AG04449 (cell line): ENCODE measurements at places on chromosomes 12 and 14.

GRCh38 chr12:24366514-24366913 is 417.0 kb upstream of the SOX5 start:
- DNase-seq: no peak

DNA sequence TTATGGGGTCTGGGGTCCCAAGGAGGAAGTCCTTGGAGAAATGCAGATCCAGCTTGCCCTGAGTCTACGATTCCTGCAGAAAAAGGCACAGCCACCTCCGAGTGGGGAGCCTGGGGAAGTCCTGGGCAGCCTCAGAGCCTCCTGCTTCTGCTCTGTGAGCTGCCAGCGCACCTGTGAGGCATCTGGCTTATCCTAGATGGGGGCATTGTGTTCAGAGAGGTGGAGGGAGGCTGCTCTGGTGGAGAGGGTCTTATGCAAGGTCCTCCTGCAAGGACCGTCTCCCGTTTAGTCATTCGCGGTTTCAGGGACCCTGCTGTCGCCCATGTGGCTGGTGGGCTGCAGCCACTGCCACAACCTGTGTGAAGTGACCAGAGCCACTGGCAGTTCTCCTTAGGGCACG is 53.0 kb upstream of the PRMT8 start:
- no peak for DNase-seq

DNA sequence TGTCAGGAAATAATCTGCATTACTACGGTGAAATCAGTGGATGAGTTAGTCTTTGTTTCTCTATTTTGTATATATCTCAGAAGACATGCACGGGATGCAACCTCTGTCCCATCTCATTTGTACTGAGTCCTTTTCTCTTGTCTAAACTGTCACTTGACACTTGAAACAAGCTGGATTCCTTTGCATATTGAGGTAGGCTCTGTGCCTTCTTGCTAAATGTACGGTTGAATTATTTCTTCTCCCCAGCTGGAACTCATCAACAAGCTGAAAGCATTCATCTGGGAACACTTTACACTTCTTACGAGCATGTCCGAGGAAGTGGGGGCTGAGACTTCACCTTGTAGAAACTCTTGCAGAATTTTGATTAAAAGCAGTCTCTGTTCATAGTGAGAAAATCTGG is 119.5 kb downstream of the VEZT start:
- DNase-seq: no peak

- no peak for DNase-seq
These were observed 31.4 kb downstream of the ETNK1 start for GRCh38 chr12:22656376-22656775.

DNA sequence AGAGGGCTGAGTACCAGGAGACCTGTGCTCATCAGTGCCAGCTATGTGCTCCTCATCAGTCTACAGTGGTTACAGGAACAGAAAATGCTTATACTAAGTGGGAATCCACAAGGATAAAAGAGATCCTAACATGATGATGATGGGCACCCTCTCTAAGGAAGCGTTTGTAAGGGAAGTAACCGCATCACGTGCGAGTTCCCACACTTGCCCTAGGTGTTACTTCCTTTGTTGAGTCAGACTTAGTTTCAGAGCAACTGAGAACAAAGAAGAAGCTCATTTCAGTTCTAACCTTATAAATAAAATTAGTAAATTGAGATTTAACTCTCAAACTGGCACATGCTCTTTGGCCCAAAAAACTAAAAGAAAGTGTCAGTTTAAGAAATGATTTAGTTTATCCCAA is 956.4 kb upstream of the TMEM132C start:
- DNase-seq: no peak

DNA sequence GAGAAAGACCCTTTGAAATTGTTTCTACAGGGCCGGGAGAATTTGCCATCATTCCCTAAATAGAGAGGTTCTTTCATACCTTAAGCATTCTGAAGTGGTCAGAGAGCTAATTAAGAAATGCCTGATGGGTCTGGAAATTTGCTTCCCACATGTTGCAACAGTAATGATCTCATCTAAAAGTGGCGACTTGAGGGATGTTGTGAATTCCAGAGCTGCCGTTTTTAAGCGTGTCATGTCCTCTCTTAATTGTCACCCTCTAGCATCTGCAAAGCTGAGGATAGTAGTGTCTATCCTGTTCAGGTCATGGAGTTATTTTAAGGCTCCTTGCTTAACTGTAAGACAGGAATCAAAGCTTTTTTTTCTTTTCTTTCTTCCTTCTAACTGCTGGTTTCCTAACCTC is 60.4 kb downstream of the FOS start:
- DNase-seq: peak; percentile 33

DNA sequence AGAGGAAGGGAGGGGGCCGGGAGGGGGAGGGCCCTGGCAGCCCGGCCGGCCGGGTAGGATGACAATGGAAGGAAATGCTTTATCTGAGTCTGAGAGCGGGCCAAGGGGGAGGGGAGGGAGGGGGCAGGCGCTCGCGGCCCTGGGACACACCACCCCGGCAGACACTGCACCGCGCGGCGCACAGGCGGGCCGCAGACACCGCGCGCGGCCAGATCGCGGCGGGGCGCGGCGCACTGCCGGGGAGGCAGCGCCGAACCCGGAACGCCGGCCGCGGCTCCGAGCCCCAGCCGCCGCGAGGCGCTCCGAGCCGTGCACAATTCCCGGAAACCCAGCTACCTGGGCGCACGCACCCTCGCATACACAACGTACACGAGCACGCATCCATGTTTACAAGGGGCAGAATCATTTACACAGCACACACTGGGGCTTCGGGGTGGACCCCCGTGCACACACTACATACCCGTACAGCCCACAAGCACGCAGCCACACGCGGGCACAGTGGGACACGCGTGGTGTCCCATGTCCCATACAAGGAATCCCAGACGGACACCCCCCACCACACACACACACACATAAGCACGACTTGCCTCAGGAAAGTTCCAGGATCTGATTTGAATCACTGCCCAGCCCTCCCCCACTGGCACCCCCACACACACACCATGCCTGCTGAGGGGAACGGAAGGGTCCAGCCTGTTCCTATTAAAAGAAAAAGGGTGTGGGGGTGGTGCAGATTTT is at the start of gene HDAC7:
HDAC7 (minus strand) TSS at position 8 of the 735 bp plus-strand sequence. CDS start 118 bp downstream, outside the sequence.
- DNase-seq: no peak

- no peak for DNase-seq
These were observed 9.3 kb upstream of the ATF7IP start for GRCh38 chr12:14356147-14356546.

GRCh38 chr12:75611041-75611440 is 99.6 kb upstream of the KRR1 start:
- DNase-seq: no peak

GRCh38 chr14:77151245-77151644 is 9.7 kb upstream of the ZDHHC22 start:
- no peak for DNase-seq

- DNase-seq: no peak
These were observed 58.0 kb upstream of the GSC start for GRCh38 chr14:94827711-94828447.
